ENCODE measurements at places on chromosomes 7 and 10.
A peak's percentile ranks its signal among the peaks of the same experiment; 100 is the strongest.

DNA sequence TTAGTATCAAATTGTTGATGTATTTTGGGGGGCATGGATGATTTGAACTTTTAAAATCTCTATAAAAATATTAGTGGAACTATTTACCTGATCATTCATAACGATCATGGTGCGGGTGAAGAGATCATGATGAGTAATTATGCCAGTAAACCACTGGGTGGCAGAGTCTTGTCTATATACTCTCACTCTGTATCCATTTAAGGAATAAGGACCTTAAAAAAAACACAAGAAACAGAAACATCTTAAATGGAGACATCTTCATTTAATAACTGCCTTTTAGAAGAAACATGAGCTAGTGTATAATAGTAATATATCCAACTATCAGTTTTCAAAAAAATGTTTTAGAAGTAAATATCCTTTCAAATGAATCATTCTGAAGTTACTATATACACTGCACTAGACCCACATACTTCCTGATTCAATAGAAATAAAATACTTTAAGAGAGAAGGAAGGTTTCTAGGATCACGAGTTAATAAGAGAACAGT, 84.0 kb downstream of the NRBF2 start:
- DNase-seq = peak; percentile 50

GRCh38 chr10:16258291-16259040, 178.3 kb upstream of the PTER start:
- no peak for DNase-seq

DNA sequence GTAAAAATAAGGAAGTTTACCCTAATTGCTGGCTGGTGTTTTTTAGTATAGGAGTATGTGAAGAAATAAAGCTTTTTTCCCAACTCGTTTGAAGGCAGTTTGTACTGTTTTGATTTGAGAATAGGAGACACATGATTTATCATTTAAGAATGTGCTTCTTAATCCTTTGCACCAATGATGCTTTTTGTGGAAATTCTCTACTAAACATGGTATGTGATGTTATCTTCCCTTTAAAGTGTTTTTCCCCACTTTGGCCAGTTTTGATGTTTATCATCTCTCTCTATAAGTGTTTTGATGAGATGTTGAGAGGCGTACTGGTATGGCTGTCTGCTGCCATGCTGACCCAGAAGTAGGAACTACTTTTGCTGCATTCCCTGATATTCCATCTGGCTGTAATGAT, 85.1 kb downstream of the SUGCT start:
- DNase-seq = peak; percentile 2

DNA sequence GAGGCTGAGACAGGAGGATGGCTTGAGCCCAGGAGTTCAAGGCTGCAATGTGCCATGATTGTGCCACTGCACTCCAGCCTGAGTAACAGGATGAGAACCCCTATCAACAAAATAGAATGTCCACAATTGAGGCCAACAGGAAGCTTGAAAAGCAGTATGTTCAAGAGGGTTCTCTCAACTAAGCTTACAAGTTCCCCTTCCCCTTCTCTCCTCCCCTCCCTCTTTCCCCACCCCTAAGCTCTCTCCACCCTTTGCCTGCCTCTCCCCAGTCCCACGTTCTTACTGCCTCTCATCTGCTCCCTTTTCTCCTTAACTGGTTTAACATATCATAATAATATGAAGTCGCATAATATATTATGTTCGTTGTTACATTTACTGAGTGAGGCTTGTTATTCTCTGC, 35.4 kb downstream of the KIAA1549 start:
- no peak for DNase-seq

DNA sequence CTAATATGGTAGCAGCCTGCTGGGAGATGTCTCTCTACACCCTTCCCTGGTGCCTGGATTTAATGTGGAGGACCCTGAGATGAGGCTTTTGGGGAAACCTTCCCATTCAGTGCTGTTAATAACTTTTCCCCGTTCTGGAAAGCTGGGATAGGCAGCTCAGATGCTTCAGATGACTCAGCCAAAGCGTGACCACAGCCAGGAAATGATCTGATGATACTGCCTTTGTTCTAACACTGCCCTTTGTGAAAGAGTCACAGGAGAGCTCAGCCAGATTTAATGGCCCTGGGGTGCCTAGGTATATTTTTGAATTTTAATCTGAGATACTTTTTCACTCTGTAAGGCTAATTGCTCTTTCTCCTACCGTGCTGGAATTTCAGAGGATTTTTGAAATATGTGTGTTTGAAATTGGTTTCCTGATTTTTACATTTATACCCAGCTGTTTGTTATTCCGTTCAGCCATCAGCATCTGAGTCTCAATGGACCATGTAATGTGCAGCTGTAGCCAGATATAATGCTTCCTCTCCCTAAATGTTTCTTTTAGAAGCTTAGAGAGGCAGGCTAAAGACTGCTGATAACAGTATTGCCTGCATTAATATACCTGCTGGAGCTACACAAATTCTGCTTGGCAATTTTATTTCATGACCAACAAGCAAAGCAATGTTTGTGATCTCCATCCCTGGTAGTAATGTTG, 17.8 kb downstream of the CELF2 start:
- peak; percentile 45 for DNase-seq

DNA sequence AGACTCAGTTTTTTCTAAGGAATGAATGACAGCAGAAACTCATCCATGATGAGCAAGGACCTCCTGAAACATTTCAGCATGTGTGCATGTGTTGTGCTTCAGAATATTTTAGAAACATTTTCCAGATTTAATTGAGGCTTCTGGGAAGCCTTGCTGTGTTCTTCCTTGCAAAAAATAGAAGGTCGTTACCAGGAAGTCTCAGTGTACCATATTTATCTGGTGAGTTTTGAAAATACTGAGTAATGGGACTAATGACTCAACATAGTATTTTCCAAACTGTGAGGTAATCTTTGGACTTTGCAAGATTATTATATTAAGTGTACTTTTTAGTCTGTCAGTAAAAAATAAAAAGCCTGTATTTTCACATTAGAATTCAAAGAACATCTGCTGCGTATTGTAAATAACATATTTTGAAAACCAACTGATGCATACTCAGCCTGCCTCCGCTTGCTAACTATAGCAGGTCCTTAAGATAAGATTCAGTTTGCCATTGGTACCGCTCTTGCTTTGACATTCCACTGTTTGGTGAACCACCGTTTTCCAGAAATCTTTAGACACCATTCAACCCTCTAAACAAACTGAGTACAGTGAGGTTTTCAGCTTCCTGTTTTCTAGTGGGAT, 739.6 kb upstream of the GALNT17 start:
- DNase-seq = no peak

Measured in suppressor macrophage treated with lipopolysaccharide for 1 hour (primary cell).